Astrocyte (in vitro differentiated cells and primary cell): ENCODE measurements at places on chromosomes 5 and 9.
A peak's percentile ranks its signal among the peaks of the same experiment; 100 is the strongest.

GRCh38 chr5:89129941-89130340 lies 247.0 kb upstream of the MEF2C start:
- H3K27me3 ChIP-seq: no peaks in the 10 kb centered on the region
- DNase-seq: no peak
- H3K27ac ChIP-seq: no peak overlapping the region
- H3K4me1 ChIP-seq: no peaks in the 10 kb centered on the region
- no peaks in the 10 kb centered on the region for H3K36me3 ChIP-seq

DNA sequence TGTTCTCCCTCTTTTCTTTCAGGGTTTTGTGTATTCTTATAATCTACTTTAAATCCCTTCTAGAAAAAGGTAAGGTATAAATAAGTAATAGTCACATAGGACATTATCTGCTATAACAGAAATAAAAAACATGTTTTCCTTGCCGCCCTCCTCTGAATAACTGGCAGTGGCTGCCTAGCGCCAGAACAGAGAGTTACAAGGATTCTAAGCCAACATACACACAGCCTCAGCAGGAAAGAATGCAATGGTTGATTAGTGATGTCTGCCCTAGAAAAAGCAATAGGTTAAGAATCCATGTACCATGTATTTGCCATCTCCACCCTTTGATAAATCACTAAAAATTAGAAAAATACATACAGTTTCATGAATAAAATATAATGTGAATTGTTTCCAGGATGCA lies 4.9 kb downstream of the MED27 start:
- H3K36me3 ChIP-seq: peaks cover 10% of the 10 kb centered on the region
- peak overlapping the region; percentile 13 for H3K27ac ChIP-seq
- H3K4me1 ChIP-seq: peaks cover 38% of the 10 kb centered on the region
- no peak overlapping the region for H3K4me3 ChIP-seq
- no peaks in the 10 kb centered on the region for H3K27me3 ChIP-seq

GRCh38 chr5:125750147-125750860 lies 672.9 kb upstream of the GRAMD2B start:
- no peak overlapping the region for H3K27ac ChIP-seq
- no peaks in the 10 kb centered on the region for H3K27me3 ChIP-seq
- H3K36me3 ChIP-seq: no peaks in the 10 kb centered on the region
- DNase-seq: peak; percentile 15
- H3K4me3 ChIP-seq: no peak overlapping the region
- no peaks in the 10 kb centered on the region for H3K4me1 ChIP-seq

- H3K4me3 ChIP-seq: no peak overlapping the region
- no peaks in the 10 kb centered on the region for H3K4me1 ChIP-seq
- no peak for DNase-seq
These were observed 9.6 kb upstream of the FLT4 start for GRCh38 chr5:180658774-180659564.

DNA sequence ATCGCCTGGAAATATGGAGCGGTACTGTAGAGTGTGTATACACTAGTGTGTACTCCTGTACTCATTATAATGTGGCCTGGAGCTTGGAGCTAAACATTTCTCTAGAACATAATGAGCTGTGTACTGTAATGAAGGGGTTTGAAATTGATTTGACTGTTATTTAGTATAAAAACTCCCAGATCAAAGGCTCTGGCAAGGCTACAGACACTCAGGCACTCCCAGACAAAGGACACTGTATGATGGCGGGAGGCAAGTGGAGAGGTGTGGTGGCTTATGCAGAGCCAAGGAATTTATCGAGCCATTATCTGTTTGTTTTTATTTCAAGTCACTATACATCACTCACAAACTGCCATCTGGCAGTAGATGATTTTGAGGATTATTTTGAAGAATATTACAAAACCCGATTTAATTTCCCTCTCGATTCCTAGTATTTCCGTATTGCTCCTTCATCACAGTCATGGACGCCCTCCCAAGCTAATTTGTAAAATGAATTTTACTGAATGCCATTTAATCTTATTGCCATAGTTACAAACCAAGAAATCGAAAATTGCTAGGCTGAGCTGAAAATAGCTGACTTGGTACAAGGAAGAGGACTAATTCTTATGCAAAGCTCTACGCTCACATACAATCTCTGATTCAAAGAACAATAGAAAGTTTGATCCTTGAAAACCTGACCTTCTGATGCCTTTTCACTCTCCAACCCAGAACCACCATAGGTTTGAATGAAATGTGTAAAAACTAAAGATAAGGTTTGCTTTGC lies 240.2 kb upstream of the SEMA6A start:
- H3K4me1 ChIP-seq: no peaks in the 10 kb centered on the region
- no peak overlapping the region for H3K27ac ChIP-seq
- H3K27me3 ChIP-seq: no peaks in the 10 kb centered on the region
- no peak overlapping the region for H3K4me3 ChIP-seq
- H3K36me3 ChIP-seq: no peaks in the 10 kb centered on the region

DNA sequence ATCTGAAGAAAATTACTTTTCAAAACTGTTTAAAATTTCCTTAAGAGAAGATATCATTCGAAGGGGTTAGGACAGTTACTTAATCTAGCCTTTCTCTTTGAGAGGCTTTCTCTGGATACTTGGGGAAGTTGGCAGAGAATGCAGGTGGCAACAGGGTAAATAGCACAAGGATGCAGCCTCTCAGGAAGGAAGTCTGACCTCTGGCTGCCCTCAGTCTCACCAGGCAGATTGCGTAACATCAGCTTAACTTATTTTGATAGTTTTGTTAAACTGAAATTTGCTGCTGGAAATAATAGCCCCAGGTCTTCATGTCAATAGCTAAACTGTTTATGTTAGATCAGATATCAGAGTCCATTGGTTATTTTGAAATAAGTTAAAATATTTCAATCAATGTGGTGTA lies 20.4 kb downstream of the CCDC192 start:
- H3K36me3 ChIP-seq: no peaks in the 10 kb centered on the region
- peak; percentile 7 for DNase-seq
- H3K27me3 ChIP-seq: no peaks in the 10 kb centered on the region
- H3K4me3 ChIP-seq: no peak overlapping the region
- no peak overlapping the region for H3K27ac ChIP-seq
